ENCODE measurements at places on chromosomes 12 and 14. TPM values are rescaled to one million over a fixed set of nuclear protein-coding genes. Genes with fewer than 3 reads are reported as not detected.

DNA sequence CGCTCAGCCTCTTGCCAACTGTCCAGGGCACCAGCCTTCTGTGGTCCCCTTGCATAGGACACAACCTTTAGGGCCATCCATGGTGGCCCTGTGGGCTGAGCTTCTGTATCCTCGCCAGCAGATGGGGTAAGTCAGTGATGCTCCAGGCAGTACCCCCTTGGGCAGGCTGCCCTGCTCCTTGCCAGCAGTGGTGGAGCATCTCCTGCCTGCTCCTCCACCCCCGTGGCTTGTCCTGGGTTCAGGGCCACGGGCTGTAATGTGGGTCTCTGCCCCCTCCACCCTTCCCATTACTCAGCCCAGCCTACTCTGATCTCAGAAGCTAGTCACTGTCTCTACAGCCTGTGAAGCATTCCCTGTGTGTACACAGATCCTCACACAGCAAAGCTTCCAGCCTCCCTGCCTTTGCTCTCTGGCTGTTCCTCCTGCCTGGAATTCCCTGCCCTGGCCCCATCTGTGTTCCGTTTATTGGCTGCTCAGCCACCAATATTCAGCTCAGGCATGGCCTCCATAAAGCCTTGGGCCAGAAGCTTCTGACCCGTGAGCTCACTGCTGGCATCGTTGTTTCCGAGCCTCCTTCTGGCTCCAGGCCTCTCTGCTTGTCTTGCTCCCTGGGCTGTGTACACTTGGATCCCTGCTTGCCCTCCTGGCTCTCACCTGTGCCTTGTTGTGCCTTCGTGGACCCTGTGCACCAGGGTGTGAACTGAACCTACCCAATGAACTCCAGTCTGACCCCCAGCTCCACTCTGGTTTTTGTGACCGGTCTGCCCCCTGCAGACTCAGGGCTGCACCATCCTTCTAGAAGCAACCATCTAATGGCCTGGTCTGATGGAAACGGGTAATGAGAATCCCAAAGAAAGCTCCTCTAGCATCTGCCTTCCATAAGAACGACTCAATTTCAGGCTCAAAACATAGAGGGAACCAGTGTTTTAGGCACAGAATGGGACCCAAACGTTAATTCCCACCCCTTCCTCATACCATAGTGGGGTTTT is 177.0 kb upstream of the PRMT8 start:
- no peak for DNase-seq

GRCh38 chr14:97777622-97778355 is 980.6 kb downstream of the VRK1 start:
- no peak for DNase-seq

CRIP1 gene
- total RNA-seq = 142 TPM

DNA sequence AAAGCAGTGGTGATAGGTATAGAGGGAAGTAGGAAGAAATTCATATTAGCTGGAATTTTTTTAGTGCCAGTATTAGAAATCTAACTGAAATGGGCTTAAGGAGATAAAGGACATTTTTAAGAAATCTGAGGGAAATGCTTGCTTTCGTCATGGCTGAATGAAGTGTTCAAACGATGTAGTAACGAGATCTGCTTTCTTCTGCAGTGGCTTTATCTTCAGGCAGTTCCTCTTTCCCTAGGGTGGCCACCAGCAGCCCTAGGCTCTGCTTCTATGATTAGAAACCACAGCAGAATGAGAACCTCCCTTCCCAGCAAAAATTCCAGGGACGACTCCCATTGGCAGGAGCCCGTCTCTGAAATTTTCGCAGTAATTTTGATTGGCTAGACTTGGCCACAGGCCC is 163.9 kb upstream of the FRMD6 start:
- no peak for DNase-seq

GRCh38 chr12:75850721-75851462 is 180.7 kb downstream of the PHLDA1 start:
- no peak for DNase-seq

DDN gene
- not detected for total RNA-seq

DNA sequence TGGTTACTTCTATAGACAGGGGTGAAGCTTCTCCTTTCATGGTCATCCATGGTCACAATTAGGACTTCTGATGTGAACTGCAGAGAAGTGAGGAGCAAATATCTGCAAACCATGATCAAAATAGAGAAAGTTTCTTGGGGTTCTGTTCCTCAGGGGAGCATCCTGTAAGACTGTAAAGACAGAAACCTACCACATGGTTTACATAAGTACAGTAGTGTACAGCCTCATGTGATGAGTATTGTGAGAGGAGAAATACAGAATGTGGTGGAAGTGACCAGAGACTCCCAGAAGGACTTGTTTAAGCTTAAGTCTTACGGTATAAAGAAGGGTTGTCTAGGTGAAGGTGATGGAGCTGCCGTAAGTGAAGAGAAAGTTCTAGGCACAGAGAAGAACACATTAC is 484.7 kb downstream of the LRIG3 start:
- no peak for DNase-seq

GRCh38 chr12:22722779-22723178 is 97.8 kb downstream of the ETNK1 start:
- DNase-seq = no peak

DYNC1H1 gene
- 547 TPM for total RNA-seq

KLRC4 gene
- 1.4 TPM for total RNA-seq

HHIPL1 gene
- total RNA-seq = 3.2 TPM

DNA sequence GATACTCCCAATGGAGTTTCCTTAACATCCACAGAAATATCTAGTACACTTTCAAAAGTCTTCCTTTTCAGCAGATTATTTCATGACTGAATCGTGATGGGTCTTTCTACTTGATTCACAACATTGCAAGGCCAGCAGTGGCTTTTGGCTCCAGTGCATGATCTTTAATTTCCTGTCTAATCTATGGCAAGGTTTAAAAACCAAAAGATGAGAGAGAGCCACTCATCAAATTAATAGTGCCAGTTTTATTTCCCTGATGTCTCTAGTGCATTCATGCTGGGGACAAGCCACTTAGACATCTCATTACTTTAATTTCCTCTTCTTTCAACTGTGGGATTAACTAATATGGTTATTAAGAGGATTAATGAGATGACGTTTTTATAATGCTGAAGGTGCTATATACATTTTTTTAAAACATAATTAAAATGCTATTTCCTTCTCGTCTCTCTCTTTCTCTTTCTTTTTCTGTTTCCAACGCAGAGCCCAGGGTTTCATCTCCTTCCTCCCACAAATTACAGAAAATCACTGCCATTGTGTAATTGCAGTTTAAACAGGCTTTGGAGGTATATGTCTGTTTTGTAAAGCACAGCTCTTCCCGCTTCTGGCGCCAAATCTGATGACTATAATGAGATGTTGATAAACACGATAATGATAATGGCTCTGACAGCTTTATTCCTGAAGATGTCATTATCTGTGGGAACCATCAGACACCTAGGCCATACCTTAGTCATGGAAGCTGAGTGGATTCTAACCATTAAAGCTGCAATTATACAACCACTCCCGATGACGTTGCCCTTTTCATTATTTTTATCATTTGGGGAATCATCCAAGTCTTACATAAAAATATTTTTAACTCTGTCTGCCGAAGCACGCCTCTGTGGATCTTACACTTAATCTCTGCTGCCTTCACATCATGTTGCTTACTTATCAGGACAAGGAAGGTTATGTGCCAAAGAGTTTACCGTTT is 103.1 kb upstream of the PPM1H start:
- DNase-seq = no peak
